ENCODE measurements at places on chromosomes 12 and 14. TPM values are rescaled to one million over a fixed set of nuclear protein-coding genes. Genes with fewer than 3 reads are reported as not detected.

The NTF3 gene
- total RNA-seq: 0.71 TPM

GRCh38 chr14:22489957-22490950, 98.8 kb downstream of the DAD1 start:
- no peak for DNase-seq

DNA sequence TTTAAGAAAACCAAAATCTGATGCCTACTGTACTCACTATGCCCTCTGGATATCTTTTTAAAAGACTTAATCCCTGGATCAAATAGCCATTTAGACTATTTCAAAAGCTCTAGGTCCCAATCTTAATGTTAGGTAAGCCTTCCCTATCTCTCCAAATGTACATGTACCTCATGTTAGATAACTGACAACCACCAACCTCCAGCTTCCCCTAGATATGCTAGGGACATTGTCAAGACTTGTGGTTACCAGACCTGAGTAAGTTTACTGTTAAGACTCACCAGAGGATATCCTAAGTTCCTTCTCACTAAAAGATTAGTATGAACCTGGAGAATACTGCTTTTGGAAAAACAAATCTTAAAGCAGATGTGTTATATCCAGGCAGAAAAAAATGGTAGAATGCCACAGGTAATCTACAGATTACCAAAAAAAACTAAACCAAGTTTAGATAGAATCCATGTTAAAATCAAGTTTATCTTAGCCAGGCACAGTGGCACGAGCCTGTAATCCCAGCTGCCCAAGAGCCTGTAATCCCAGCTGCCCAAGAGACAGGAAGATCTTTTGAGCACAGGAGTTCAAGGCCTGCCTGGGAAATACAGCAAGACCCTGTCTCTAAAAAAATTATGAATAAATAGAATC, 9.7 kb downstream of the NAP1L1 start:
- no peak for DNase-seq

The PLEKHD1 gene
- 0.17 TPM for total RNA-seq

The TBX3 gene
- total RNA-seq: 5.3 TPM

The SMCO3 gene
- 0.23 TPM for total RNA-seq

- DNase-seq: no peak
Observed at GRCh38 chr12:16225692-16226091, 51.8 kb downstream of the SLC15A5 start.

DNA sequence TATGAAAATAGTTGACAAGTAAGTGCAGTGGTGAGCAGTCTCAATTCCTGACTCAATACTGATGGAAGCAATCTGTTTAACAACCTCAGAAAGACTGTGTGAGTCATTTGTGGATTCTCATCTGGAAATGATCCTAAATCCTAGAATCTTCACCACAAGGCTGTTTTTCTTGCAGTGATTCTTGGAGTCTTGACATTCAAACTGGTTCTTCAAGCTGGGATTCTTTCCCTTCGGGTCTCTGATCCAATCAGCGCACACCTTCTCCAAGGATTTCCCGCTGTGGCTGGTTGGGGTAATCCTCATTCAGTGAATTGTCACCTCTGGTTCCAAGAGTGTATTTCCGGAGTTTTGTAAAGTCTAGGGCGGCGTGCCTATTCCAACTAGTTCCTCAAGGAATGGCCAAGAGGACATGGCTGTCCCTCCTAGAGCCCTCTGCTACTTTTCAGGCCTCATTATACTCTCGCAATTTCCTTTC, 37.7 kb upstream of the FOXJ2 start:
- no peak for DNase-seq

DNA sequence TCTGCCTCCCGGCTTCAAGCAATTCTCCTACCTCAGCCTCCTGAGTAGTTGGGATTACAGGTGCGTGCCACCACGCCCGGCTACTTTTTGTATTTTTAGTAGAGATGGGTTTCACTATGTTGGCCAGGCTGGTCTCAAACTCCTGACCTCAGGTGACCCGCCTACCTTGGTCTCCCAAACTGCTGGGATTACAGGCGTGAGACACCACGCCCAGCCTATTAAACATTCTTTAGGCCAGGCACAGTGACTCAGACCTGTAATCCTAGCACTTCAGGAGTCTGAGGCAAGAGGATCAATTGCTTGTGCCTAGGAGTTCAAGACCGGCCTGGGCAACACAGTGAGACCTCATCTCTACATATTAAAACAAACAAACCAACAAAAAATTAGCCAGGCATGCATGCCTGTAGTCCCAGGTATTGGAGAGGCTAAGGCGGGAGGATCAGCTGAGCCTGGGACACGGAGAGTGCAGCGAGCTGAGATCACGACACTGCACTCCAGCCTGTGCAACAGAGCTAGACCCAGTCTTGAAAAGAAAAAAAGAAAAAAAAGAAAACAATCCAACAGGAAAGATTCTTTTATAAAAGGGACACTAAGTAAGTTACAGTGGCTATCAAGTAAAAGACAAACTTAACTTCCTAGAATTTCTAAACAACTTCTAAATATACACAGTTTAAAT, 70.2 kb downstream of the HECTD1 start:
- no peak for DNase-seq

DNA sequence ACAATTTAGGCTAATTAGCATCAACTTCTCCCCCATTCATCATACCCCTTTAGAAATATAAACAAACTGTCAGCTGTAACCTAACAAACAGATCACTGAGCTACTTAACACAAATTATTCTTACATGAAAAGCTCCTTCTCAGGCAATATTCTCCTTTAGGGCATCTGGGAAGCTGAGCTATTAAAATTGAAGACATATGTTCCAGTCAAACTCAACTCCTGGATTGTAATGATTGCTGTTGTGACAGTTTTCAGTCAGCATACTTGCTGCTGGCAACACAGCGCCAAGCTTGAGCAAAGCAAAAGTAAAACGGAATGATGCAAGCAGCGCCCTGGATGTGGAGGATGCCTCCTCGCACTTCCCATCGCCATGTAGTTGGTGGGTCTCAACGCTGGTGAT, 82.4 kb downstream of the SLC25A21 start:
- no peak for DNase-seq

GRCh38 chr14:94713115-94713514, 56.8 kb downstream of the GSC start:
- no peak for DNase-seq

DNA sequence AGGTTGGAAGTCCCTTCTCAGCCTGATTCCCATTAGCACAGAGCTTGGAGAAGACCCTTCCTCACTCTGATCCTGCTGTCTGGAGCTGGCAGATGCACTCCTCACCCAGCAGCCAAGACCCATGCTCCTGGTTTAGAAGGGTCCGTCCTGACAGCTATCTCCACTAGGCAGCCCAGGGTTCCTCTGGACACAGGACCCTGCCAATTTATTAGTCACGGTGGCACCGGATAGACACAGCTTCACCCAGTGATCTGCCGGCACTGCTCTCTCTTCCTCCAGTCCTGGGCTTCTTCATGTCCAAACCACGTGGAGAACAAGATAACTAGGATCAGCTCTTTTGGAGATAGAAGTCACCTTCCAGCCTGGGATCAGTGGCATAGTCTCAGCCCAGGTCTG, 26.2 kb upstream of the TCL1B start:
- no peak for DNase-seq

DNA sequence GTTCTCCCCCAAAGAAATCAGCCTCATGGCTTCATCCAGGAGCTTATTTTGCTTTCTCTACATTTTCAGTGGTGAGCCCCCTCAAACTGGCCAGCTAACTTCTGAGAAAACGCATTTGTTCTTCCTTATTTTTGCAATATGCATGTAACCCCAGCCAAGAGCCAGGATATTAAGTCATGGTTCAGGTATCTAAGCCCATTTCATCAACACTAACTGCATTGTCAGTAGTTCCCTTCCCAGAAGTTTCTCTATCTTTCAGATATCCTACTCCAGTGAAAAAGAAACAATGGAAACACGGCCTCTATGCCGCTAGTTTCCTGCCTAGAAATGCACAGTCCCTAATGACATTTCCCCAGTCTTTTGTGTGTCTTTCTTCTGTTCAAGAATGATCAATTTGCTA, 102.8 kb upstream of the RASSF8 start:
- no peak for DNase-seq

The LMO3 gene
- total RNA-seq: 152 TPM

- DNase-seq: no peak
Observed at GRCh38 chr14:31932675-31933074, 144.4 kb upstream of the ARHGAP5 start.

GRCh38 chr14:103512701-103513611, 9.7 kb downstream of the CKB start:
- no peak for DNase-seq

- DNase-seq: no peak
Observed at GRCh38 chr14:69010648-69011047, 31.5 kb upstream of the ACTN1 start.

Data from esophagus muscularis mucosa (tissue), 4 donors.